ENCODE measurements at places on chromosomes 12 and 14.

- ATAC-seq: no peak
Measured at GRCh38 chr14:24334431-24335291, at the start of gene ADCY4. Gene ADCY4 (minus strand): TSS chr14:24335071. CDS start chr14:24334652, 419 bp downstream.

GRCh38 chr14:85409481-85410210, 120.3 kb upstream of the FLRT2 start:
- no peak for ATAC-seq

DNA sequence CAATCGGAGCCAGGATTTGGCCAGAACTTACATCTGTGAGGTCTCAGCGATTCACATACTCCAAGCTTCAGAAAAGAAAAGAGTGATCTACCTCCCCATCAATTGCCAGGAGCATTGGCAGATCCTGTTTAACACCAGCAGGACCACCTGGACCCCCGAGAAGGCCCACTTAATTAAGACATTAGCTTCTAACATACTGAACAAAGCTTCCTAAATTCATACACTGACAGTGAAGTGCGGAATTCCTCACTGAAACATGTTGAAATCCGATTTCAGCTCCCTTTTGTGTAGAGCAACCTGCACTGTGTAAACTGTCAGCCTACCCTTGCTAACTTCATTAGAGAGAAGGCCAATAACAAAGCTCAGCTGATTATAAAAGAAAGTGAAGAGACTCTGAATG, 274.0 kb downstream of the NOVA1 start:
- no peak for ATAC-seq

- ATAC-seq: peak; percentile 74
Measured at GRCh38 chr14:22870811-22871223, 723 bp upstream of the LRP10 start.

All from activated CD4-positive, CD25-positive, alpha-beta regulatory T cell treated with anti-CD3 and anti-CD28 coated beads, Interleukin-2, amount 50 U/mL, for 24 hours (primary cell).